NCI-H524 (cell line): ENCODE measurements at places on chromosomes 7 and 10.

DNA sequence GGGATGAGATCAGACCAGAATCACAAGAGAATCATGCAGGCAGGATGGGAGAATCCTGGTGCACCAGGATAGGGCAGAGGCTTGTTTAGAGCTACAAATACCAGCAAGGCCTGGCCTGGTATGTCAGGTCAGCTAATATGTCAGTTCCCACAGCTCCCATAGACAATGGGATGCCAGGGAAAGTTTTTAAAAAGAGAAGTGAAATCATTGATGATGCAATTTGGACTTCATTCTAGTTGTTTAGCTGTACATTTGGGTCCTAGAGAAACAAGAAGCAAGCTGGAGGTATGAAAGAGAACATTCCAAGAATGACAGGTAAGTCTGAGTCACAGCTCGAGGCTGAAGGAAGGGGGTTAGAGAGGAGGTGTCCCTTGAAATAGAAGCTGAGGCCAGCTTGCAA is 45.2 kb downstream of the GPR141 start:
- DNase-seq, result no peak

DNA sequence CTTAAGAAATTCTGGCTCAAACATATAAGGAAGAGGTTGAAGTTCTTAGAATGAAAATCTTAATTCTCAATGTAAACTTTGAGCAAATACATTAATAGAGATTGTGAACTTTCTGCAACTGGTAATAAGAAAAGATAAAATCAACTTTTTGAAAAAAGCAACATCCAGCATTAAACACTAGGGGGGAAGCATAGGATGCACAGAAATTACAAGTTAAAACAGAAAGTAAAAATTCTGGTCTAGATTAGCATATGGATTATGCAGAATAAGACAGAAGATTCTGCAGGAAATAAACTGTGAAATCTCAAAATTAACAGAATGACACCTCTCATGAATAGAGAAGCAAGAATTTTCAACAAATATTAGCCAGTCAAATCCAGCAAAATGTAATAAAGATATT is 38.0 kb upstream of the CAV2 start:
- DNase-seq, result no peak

DNA sequence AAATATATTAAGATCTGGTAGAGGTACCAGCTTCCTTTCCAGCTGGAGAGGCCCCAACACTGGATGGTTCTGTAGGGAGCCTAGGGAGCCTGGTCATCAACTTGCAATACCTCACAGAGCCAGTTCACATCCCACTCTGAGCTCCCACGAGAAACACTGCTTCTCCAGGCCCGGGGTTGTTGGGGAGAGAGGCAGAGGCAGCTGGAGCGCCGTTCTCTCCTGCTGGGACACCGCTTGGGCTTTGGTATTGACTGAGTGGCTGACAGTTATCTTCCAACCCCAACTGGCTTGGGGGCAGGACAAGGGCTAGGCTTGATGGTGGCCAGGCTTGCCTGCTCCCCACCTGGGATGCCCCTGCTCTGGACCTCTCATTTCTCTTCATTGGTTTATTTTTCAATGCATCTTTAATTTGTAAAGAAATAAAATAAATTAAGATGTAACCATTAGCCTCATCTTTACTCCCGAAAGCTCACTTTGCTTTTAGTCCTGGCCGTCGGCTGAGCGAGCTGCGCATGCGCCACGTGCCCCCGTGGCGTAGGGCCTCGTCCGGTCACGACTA is 10.0 kb upstream of the CHCHD1 start:
- DNase-seq, result peak; percentile 46

DNA sequence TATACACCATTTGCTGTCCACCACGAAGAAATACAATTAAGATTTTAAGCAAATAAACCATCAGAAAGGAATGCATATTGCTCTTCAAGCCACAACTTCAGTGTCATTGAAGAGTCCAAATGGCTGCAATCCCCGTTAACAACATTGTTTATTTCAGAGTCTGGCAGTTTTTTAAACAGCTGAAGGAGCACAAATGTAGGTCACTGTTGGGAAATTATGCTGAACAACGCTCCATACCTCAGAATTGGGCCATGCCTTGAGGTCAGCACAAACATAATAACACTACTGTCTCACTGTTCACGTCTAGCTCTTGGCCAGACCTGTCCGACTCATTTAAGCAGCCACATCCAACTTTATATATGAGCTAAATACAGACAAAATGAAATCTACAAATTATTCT is 453.9 kb upstream of the GHITM start:
- DNase-seq, result no peak

GRCh38 chr10:114403541-114404161 is 651 bp downstream of the AFAP1L2 start:
- DNase-seq, result peak; percentile 9

- DNase-seq, result no peak
These were observed 27.4 kb upstream of the POU6F2 start for GRCh38 chr7:38950309-38950708.

DNA sequence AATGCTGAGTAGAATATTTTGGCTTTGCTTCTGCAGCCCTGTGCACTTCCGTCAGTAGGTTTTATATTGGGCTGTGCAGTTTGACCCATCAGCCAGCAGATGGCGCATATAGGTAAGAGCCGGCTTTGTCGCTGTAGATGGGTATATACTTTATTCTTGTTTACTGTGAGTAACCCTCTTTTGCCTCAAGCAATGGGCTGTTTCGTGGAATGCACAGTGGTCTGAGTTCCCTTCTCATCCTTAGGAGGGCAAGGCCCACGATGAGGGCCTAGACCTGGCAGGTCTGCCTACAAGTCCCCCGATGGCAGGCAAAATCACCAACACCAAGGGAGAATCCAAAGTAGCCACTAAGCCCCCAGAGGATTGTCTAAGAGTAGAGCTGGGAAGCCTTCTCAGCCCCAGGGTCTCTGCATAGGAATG is 1002.9 kb upstream of the KCND2 start:
- DNase-seq, result peak; percentile 7

DNA sequence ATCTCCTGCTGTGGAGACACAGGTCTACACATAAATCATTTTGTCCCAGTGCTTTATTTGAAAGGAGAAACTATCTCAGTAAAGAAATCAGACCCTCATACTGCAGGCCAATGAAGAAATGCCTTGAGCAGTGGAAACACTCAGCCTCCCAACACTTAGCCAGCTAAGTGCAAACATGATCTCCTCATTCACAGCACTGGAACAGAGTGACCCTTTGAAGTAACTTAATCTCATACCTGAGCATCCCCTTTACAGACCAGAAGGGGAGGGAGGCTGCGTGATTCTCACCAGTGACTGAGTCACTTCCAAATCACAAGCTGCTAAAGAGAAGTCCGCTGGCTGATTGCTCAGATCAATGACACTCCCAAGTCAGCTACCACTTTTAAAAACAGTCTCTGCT is 4.5 kb downstream of the CHST15 start:
- no peak for DNase-seq

DNA sequence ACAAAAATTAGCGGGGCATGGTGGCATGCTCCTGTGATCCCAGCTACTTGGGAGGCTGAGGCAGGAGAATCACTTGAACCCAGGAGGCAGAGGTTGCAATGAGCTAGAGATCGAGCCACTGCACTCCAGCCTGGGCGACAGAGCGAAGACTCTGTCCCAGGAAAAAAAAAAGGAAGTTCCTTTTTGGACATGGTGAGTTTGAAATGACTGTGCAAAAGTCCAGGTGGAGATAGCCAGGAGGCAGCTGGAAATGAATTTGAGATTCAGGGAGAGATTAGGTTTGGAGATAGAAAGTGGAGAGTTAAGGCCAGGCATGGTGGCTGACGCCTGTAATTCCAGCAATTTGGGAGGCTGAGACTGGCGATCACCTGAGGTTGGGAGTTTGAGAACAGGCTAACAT is 139.1 kb downstream of the MARCHF5 start:
- DNase-seq, result no peak

GRCh38 chr7:149849174-149849573 is 11.0 kb downstream of the ZNF862 start:
- no peak for DNase-seq

DNA sequence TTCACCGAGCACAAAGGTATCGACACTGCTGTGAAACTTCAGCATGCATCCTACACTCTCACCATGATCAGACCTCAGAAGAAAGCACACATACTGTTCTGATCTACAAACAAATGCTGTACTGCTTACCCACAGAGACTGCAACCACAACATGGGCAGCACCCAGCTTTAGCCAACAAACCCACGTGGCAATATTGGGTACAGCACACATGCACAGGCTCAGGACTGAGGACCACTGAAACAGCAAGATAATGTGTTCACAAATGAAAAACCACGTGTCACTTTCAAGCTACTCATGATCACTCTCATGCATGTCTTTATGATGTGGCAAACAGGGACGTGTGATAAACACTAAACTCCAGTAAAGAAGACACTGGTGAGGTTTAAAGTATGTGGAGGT is 119.3 kb upstream of the PTN start:
- DNase-seq, result no peak

GRCh38 chr7:52270301-52270700 is 765.1 kb upstream of the POM121L12 start:
- no peak for DNase-seq

DNA sequence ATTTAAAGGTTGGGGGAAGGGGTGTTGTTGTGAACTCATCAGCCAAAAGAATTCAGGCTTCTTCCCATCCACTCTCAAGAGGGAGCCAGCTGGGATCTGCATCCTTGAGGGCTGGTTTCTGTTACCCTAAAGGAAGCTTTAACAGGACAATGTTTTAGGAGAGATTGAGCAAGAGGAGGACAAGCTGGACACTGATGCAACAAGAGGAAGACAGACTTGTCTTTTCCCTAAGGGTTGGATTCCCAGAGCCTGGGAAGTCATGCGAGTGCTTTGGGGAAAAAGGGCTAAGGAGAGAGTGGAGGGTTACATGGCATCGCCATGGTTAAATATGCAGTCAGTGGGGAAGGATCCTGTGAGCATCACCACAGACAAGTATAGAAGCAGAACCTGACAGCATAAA is 47.6 kb upstream of the PDE1C start:
- peak; percentile 33 for DNase-seq

GRCh38 chr7:50815138-50815537 is 32.4 kb upstream of the GRB10 start:
- no peak for DNase-seq

- no peak for DNase-seq
These were observed 5.4 kb downstream of the CPVL start for GRCh38 chr7:29140873-29141468.

GRCh38 chr10:14543904-14544210 is 213.1 kb upstream of the FRMD4A start:
- no peak for DNase-seq

GRCh38 chr10:72310636-72311035 is 36.9 kb downstream of the DDIT4 start:
- no peak for DNase-seq

GRCh38 chr10:50375051-50375452 is 123.7 kb upstream of the ASAH2 start:
- DNase-seq, result no peak

DNA sequence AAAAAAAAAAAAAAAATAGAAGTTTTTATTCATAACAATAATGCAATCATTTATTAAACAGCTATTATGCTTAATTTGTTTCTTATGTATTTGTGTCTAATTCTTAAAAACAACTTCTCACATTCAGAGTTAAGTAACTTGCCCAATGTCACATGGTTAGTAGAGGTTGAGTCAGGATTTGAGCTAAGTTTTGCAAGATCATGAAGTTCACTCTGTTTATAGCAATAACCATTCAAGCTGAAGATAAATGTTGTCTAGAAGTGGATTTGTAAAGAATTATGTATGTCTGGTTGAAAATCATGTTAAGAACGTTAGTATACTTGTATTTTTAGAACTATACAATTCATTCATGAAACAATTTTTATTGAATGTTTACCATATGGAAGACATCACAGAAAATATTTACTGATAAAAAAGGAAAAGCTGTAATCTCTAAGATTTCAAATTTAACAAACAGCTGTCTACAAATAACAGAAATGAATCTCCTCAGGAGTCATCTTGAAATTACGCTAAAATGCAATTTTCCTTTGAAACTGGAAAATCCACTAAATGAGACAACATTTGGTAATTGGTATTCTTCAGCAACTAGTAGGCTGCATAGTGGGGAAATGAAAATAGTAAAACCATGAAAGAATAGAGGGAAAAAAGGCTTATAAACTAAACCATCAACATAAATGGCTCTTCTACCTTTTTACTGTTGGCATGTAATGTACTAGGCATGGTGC is 70.5 kb upstream of the AHR start:
- DNase-seq, result no peak

DNA sequence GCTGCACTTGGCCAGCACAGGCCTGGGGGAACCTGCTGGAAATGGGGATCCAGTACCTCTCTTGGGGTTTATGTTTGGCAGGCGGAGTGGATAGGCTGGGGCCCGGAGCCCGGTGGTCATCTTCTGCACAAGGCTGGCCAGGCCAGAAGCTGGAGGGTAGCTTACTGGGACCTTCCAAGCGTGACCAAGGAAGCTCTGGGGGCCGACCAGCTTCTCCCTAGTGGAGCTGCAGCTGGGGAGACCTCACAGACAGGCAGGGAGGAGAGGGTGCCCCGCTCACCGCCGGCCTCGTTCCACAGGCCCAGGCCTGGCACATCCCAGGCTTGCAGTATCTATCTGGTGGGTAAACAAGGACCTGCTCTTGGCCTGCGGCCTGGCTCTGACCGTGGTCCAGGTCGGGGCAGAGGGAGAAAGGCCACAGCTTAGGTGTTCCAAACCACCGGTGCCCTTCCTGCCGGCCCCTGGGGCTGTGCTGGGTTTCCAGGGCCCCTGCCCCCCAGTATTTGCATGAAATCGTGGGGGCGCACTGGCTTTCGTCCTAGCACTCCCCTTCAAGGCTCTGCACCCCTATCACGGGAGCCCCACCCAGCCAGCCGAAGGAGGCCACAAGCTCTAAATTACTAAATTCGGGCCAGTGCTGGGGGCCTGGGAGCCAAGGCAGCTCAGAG is 1.5 kb upstream of the ELFN1 start:
- no peak for DNase-seq

DNA sequence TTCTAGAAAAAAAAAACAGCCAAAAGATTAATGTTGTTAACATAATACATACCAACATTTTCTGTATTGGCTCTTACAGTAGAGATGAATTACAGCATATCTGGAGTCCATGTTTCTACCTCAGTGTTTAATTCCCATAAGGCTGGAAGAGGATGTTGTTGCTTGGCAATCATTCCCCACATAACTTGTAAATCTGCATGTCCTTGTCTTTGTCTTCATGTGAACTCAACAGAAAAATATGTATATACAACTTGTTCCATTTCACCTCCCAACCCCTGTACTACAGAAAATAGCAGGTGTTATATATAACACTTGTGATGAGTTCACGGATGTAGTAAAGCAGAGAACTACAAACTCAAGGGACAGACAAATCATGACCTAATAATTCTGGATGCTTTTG is 160.9 kb upstream of the SEMA3C start:
- no peak for DNase-seq

DNA sequence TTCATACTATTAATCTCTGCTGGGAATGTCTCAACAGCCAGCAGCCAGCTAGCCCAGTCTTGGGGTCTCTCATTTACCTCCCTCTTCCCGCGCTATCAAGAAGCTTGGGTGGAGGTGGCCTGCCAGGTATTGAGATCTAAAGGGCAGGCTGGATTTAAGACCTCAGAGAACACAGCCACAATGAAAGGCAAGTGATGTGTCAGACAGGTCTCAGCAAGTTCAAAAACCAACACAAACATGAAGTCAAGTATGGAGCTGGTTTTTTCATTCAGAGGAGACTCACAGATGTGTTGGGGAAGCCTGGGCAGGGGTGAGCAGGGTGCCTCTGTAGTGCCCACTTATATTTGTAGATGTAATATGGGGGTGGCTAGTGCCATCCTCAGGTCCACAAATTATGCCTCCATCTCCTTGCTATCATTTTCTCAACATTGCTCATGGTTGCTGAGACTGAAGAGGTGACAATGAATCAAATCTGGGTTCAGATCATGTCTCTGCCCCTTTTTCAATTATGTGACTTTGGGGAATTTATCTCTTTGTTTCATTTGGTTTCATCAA is 27.7 kb upstream of the CROT start:
- no peak for DNase-seq
